NCI-H460 (cell line): ENCODE measurements at places on chromosomes 5 and 9. TPM values are rescaled to one million over a fixed set of nuclear protein-coding genes. Genes with fewer than 3 reads are reported as not detected.

CAVIN4 gene
- total RNA-seq: 0.67 and 1.4 TPM in 2 replicates

KIF4B gene
- total RNA-seq: 0.05 TPM in 1 of 2 replicates, not detected in the other

CBY3 gene
- not detected in 2 replicates for total RNA-seq

NHP2 gene
- total RNA-seq: 288 and 307 TPM in 2 replicates

ZNF300 gene
- 0.05 and 0.06 TPM in 2 replicates for total RNA-seq

MYMK gene
- not detected in 2 replicates for total RNA-seq

IFNA21 gene
- total RNA-seq: not detected in 2 replicates

LIFR gene
- 62.4 and 67.3 TPM in 2 replicates for total RNA-seq

ENTPD8 gene
- total RNA-seq: not detected in 2 replicates

DIRAS2 gene
- 0.43 and 0.59 TPM in 2 replicates for total RNA-seq

ADAMTS13 gene
- total RNA-seq: 0.40 and 1.1 TPM in 2 replicates

PLCXD3 gene
- not detected in 2 replicates for total RNA-seq

CDH9 gene
- not detected in 2 replicates for total RNA-seq

ADCY2 gene
- total RNA-seq: not detected in 2 replicates

GPR150 gene
- total RNA-seq: not detected in 2 replicates

TBC1D9B gene
- 44.9 and 45.1 TPM in 2 replicates for total RNA-seq

TGFBR1 gene
- 78.3 and 85.6 TPM in 2 replicates for total RNA-seq

TRAF1 gene
- 0.87 and 1.5 TPM in 2 replicates for total RNA-seq

ZNF454 gene
- not detected in 2 replicates for total RNA-seq

CCNO gene
- 8.0 and 8.5 TPM in 2 replicates for total RNA-seq

SLC6A19 gene
- total RNA-seq: not detected in 2 replicates

TSSK1B gene
- total RNA-seq: not detected in 2 replicates

IFNA17 gene
- total RNA-seq: not detected in 2 replicates

NR4A3 gene
- 5.8 and 7.1 TPM in 2 replicates for total RNA-seq

FBXO10 gene
- total RNA-seq: 2.0 and 2.7 TPM in 2 replicates

SPATA31A6 gene
- total RNA-seq: not detected in 2 replicates

DBH gene
- total RNA-seq: not detected in 2 replicates

BICD2 gene
- total RNA-seq: 21.4 and 23.6 TPM in 2 replicates

CTNND2 gene
- total RNA-seq: 10.6 and 11.4 TPM in 2 replicates

TNC gene
- total RNA-seq: not detected in 2 replicates

SPEF2 gene
- 2.7 and 2.9 TPM in 2 replicates for total RNA-seq

GABRA1 gene
- not detected in 2 replicates for total RNA-seq

TMEM232 gene
- 0.84 and 2.0 TPM in 2 replicates for total RNA-seq

FOXE1 gene
- 0.05 and 0.26 TPM in 2 replicates for total RNA-seq

RASEF gene
- 1.4 and 1.7 TPM in 2 replicates for total RNA-seq

RHOBTB3 gene
- 148 and 149 TPM in 2 replicates for total RNA-seq

EXOC3 gene
- total RNA-seq: 29.1 and 31.0 TPM in 2 replicates
